Left ventricle myocardium inferior (tissue), 1 donor: ENCODE measurements at places on chromosomes 2 and 18. TPM values are rescaled to one million over a fixed set of nuclear protein-coding genes. Genes with fewer than 3 reads are reported as not detected.
A peak's percentile ranks its signal among the peaks of the same experiment; 100 is the strongest.

The CD8B2 gene
- not detected for total RNA-seq

The FOXD4L1 gene
- total RNA-seq = 0.11 TPM

The MAP4K4 gene
- total RNA-seq = 102 TPM

- no peak for DNase-seq
Observed at GRCh38 chr18:60846396-60846795, 473.8 kb upstream of the MC4R start.

DNA sequence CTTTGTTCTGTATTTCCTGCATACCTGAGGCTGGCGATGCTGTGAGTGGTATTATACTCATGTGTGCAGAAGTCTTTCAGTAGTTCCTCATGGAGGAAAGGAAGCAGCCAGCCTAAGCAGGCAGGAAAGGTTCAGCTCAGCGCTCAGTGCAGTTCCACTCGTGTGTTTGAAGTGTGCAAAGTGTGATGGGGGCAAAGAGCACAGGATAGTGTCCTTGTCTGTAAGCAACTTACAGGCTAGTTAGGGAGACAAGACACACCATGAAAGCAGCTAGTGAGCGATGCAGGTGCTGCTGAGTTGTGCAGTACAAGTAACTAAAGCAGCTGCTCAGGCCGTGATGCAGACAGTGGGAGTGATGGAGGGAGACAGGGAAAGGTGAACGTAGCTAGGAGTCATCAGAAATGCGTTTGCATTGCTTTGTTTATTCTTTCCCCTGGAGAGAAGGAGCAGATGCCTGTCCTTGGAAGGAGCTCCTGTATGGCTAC, 146.2 kb downstream of the LDLRAD4 start:
- no peak for DNase-seq

DNA sequence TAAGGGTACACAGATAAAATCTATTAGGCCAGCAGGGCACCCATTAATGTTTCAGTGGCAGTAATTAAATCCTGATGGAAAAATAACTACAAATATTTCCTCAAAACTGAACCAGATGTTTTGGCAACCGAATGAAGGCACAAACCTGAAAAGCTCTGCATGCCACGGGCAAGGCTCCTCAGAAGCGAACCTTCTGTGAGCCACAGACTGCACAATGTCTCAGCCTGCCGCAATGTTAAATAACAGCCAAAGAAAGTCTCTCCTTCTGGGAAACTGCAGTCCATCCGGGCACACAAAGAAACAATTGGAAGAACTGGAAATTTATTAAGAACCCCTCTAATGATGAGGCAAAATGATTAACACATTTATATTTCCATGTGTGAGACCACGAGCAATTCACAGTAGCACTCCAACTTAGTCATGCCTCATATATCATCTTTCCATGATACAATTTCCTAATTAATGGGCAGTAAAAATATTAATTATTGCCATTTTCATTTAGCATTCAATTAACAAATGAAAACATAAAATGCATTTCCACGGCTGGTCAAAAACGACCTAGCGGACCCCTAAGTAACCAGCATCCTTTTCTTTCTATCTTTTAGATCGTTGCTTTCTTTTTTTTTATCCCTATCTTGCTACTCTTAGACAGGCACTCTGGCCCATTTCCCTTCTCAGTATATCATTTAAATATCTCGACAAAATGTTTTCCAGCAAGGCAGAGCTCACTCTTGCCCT, 237.5 kb downstream of the EPHA4 start:
- no peak for DNase-seq

- peak; percentile 58 for DNase-seq
Observed at GRCh38 chr2:190627448-190628412, 21.2 kb upstream of the NAB1 start.

DNA sequence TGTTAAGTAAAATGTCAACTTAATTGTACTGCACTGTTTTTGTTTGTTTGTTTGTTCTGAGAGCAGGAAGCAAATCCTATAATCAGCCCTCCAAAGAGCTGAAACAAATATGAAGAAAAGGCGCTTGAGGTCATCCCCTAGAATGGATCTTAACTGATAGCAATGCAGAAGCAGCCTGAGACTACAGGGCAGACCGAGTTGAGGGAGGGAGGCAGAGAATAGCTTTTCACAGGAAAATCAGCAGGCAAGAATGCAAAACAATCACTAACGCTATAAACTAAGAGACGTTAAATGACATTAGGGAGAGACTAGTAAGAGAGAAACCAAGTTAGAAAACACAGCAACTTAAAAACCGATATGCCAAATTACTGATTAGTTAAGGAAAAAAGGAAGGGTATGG, 37.2 kb downstream of the GALNT1 start:
- no peak for DNase-seq

DNA sequence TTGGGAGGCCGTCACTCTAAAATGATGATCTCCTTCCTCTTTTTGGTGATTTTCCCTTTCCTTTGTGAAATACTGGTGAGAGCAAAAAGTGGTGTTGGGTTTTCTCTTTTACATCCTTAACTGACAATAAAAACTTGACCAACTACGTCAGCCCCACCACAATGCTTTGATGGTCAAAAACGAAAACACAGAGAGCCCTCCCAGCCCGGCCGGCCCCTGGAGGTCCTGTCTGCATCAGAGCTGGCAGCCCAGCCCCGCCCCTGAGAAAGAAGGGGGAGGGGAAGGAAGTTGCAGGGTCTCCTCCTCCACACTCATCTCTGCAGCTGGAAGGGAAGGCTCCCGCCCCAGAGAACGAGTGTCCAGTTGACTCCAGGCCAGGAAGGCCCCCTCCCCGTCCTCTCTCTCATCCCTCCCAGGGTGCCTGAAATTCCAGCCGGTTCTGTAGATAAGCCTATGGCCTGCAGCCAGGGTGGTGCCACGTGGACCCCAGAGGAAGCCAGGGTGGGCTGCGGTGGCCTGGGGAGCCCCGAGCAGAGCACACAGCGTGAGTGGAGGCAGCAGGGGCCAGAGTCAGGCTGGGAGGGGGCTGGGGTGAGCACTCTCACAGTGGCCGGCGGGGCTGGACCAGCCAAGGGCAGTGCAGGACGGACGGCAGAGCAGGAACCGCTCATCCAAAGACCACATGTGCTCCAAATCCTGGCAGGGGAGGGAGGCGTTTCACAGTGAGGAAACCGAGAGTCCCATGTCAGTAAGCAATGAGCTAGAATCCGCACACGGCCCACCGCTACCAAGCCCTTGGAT, 19.8 kb downstream of the BIN1 start:
- peak; percentile 83 for DNase-seq

DNA sequence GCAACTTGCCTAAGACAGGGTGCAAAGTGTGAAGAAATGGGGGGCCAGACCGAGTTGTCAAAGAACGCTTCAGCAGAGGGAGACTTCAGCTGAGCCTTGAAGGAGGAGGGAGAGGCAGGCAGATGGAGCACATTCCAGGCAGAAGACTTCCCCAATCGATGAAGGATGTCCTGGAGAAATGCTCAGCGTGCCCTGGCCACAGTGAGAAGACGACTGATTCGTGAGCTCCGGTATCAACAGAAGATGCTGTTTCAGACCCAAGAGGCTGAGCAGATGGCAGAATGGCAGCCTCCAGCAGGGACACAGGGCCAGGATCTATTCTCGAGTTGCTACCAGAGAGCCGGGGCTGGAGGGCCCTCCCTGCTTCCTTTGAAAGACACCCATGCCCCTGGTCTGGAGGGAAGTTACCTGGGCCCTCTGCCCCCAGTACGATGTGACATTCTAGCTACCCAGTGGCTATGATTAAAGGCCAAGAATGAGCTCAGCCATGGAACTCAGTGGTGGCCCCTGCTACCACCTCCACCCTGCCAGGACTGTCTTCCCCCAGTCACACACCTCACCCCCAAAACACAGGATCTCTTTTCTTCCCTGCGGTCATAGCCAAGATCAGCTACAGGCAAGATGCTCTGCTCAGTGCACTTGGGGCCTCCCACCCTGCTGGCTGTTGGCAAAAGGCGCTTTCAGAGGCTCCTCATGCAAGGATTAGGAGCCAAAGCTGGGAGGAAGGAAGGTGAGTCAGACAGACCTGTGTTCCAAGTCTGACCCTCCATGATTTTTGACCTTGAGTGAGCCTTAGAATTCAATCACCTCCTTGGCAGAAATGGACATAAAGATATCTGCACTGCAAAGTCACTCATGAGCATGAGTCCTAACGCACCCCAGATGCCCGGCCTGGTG, 84.3 kb downstream of the TFCP2L1 start:
- no peak for DNase-seq

DNA sequence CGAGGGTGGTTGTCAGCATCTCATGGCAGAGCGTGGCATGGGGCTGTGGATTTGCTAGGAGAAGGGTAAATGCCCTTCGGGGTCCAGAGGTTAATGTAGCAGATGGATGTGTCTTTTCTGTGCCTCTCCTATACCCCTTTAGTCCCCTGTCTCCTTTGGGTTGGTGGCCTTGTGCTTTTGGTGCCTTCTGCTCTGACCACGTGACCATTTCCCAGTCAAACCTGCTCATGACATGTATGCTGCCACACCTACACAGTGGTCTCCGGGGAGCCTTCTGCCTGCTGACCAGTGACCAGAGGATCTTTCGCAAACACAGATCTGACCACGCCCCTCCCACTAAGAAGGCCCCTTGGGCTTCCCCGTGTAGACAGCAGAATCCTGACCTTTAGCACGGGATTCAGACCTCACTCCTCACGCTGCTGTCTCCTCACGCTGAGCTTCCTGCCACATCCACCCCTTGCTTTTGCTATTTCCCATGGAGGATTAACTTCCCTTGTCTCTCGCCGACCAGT, 116.2 kb downstream of the ACOXL start:
- no peak for DNase-seq
